ACHN (cell line): ENCODE measurements at places on chromosomes 4 and X.

DNA sequence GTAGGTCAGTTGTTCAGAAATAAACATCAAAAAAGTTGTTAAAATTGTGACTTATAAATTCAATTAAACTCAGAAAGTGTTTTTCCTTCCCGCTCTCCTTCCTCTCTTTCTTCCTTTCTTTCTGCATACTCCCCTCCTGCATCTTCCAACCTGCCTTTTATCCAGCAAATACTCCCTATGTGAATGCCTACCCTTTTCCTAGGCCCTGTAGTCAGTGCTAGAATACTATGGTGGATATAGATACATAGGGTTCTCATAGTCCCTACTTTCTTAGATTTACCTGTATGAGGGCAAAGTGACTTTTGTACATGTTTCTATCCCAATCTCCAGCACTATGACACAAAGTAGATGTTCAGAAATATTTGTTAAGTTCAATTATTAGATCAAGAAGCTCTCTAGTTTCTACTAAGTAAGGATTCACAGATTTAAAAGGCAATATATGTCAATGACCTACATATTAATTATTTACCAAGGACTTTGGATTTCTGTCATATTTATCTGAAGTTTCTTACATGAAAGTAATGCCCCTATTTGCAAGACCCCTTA, 732 bp downstream of the SULT1E1 start:
- no peak for DNase-seq

- DNase-seq = no peak
Measured at GRCh38 chrX:71632923-71633657, 14.8 kb upstream of the CXCR3 start.

DNA sequence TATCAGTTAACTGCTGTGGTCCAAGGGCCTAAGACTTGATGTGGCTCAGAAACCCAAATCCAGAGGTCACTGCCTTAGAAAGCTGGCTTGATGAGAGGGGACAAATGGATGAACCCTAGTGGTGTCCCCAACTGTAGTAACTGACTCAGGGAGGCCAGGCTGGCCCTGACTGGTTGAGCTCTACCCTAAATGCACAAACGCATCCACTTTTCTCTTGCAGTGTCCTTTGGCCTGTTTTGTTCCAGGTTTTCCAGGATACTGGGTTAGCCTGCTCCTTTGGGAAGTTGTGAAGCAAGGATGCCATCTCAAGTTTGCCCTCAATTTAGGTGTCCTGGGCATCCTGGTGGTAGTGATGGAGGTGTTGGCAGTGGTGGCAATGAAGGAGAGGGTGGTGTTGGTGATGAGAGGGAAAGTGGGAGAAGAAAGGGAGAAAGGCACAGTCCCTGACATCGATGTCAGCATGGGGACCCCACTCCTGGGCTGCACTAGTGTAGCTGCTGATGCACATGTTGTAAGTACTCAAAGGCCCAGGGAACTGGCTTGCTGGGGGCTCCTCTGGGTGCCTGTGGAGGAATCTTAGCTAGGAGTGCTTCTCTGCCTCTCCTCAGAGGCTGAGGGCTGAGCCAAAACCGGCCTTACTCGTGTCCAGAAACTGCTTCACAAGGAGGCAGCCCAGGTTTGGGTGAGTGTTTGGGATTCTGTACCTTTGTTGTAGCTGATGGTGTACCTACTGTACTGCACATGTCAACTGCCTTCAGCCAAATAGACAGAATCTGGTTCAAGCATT, 2.9 kb upstream of the HAND2 start:
- DNase-seq = no peak

GRCh38 chr4:125359363-125359762, 44.6 kb downstream of the FAT4 start:
- no peak for DNase-seq

GRCh38 chrX:7480721-7481120, 332.8 kb upstream of the PUDP start:
- DNase-seq = no peak
